ENCODE measurements at places on chromosomes 1 and 21. TPM values are rescaled to one million over a fixed set of nuclear protein-coding genes. Genes with fewer than 3 reads are reported as not detected.

Gene APCS
- total RNA-seq: not detected

Gene SIPA1L2
- total RNA-seq: 5.1 TPM

Gene DENND1B
- 6.9 TPM for total RNA-seq

Gene ATP1B1
- total RNA-seq: 28.6 TPM

Gene TIMM17A
- total RNA-seq: 113 TPM

Gene CD52
- total RNA-seq: not detected

Gene OR2T33
- total RNA-seq: not detected

Gene HSD3B2
- total RNA-seq: not detected

Gene SRRM1
- total RNA-seq: 34.7 TPM

Gene SPATC1L
- total RNA-seq: 2.8 TPM

Gene CGN
- under 0.01 TPM for total RNA-seq

Gene UBL4B
- total RNA-seq: not detected

Gene CD2
- total RNA-seq: not detected

Gene ZDHHC18
- total RNA-seq: 7.7 TPM

Gene TTC34
- total RNA-seq: 0.28 TPM

Gene AMY1C
- not detected for total RNA-seq

Gene SLAMF9
- total RNA-seq: 0.28 TPM

Gene HPCA
- not detected for total RNA-seq

Gene ASTN1
- total RNA-seq: not detected

Gene IRF6
- total RNA-seq: 0.19 TPM

Gene S100A7A
- total RNA-seq: not detected

Gene RUNX3
- total RNA-seq: not detected

Gene HHAT
- total RNA-seq: 4.0 TPM

Gene TBX19
- total RNA-seq: 1.1 TPM

Gene ACTA1
- total RNA-seq: not detected

Gene CLEC20A
- not detected for total RNA-seq

Gene S100A1
- total RNA-seq: not detected

Gene OR2M3
- total RNA-seq: not detected

Gene PLEKHA6
- total RNA-seq: under 0.01 TPM

Gene RGS13
- not detected for total RNA-seq

Gene ZNF436
- total RNA-seq: 26.8 TPM

Gene SPRR5
- total RNA-seq: not detected

Gene LIN28A
- total RNA-seq: not detected

Gene SPRR1B
- total RNA-seq: not detected

Gene OR2T2
- not detected for total RNA-seq

Gene RCAN1
- total RNA-seq: 174 TPM

Gene GPR37L1
- total RNA-seq: not detected

Gene S100A9
- not detected for total RNA-seq

Gene ITSN1
- 64.8 TPM for total RNA-seq

Gene SYNJ1
- total RNA-seq: 3.9 TPM

Gene CIART
- 4.8 TPM for total RNA-seq

Gene SMIM11
- 5.6 TPM for total RNA-seq

Gene CDC20
- 161 TPM for total RNA-seq
